ENCODE measurements at places on chromosomes 1 and 21. TPM values are rescaled to one million over a fixed set of nuclear protein-coding genes. Genes with fewer than 3 reads are reported as not detected.

The PRMT2 gene
- 121 TPM for total RNA-seq

The RGS8 gene
- not detected for total RNA-seq

The CNR2 gene
- 0.03 TPM for total RNA-seq

The MROH7 gene
- total RNA-seq = not detected

All from Caki2 (cell line).